A549 treated with CpdA at 1 μM for 4 hours (cell line): ENCODE measurements at places on chromosomes 3 and 15. TPM values are rescaled to one million over a fixed set of nuclear protein-coding genes. Genes with fewer than 3 reads are reported as not detected.

Gene CADM2
- 0.15 to 0.26 TPM (median 0.23 TPM) in 3 of 5 replicates, not detected in the others for total RNA-seq

Gene PPP1R14D
- 0.20 to 0.32 TPM in 2 of 5 replicates, not detected in the others for total RNA-seq

Gene MYD88
- total RNA-seq, result 25.2 to 27.9 TPM (median 27.0 TPM) in 5 replicates

Gene ADGRG7
- not detected in 5 replicates for total RNA-seq

Gene SUSD5
- total RNA-seq, result 3.2 to 4.3 TPM (median 3.5 TPM) in 5 replicates

Gene TF
- total RNA-seq, result 0.51 to 4.1 TPM (median 0.87 TPM) in 5 replicates

Gene CDC25A
- 9.1 to 11.3 TPM (median 9.8 TPM) in 5 replicates for total RNA-seq

Gene DTWD1
- 13.6 to 18.1 TPM (median 14.2 TPM) in 5 replicates for total RNA-seq

Gene IL17RB
- total RNA-seq, result 0.94 to 1.6 TPM (median 1.1 TPM) in 5 replicates

Gene OIP5
- total RNA-seq, result 13.6 to 16.2 TPM (median 14.8 TPM) in 5 replicates

Gene EOMES
- 1.8 to 2.5 TPM (median 1.9 TPM) in 5 replicates for total RNA-seq

Gene BFSP2
- total RNA-seq, result not detected in 5 replicates

Gene POPDC2
- total RNA-seq, result 0.18 to 0.37 TPM (median 0.22 TPM) in 4 of 5 replicates, not detected in the other

Gene DAPK2
- 2.4 to 4.3 TPM (median 3.6 TPM) in 5 replicates for total RNA-seq

Gene CHRNA5
- total RNA-seq, result 29.2 to 36.9 TPM (median 36.2 TPM) in 5 replicates

Gene SI
- total RNA-seq, result not detected in 5 replicates

Gene VGLL3
- total RNA-seq, result 4.1 to 10.3 TPM (median 6.8 TPM) in 5 replicates

Gene DMXL2
- 18.7 to 20.7 TPM (median 19.9 TPM) in 5 replicates for total RNA-seq

Gene ITPKA
- total RNA-seq, result 1.2 to 2.0 TPM (median 1.7 TPM) in 5 replicates

Gene CHL1
- total RNA-seq, result not detected in 5 replicates

Gene AGBL1
- total RNA-seq, result not detected in 5 replicates

Gene CFAP20DC
- 2.2 to 2.7 TPM (median 2.3 TPM) in 5 replicates for total RNA-seq

Gene GOLGA6B
- total RNA-seq, result not detected in 5 replicates

Gene ISLR
- 0.14 to 0.44 TPM (median 0.38 TPM) in 5 replicates for total RNA-seq

Gene TMC3
- total RNA-seq, result not detected in 5 replicates

Gene GPR160
- total RNA-seq, result 1.2 to 2.0 TPM (median 1.8 TPM) in 5 replicates
